ENCODE measurements at places on chromosomes 6 and 20.

GRCh38 chr20:8808202-8808535, 260.7 kb upstream of the PLCB4 start:
- no peak for DNase-seq

- no peak for DNase-seq
Measured at GRCh38 chr6:84657486-84657885, 106.9 kb downstream of the TBX18 start.

DNA sequence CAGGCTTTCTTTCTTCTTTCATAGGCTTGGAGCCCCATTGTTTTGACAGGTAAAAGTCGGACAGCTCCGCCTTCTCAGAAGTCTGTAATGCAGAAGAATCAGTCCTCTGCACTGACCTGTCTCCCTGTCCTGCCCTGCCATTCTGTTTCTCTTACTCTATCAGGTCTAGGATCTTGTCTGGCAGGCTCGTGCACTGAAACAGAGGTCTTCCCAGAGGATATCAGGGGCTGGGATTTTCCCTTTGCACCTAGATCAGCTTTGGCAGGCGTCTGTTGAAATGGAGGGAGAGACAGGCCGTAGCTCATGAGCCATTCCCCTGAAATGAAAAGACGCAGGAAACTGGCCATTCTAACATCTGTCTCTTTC, 25.0 kb downstream of the KIF3B start:
- no peak for DNase-seq

- DNase-seq = no peak
Measured at GRCh38 chr6:92504509-92504908, 914.9 kb downstream of the EPHA7 start.

DNA sequence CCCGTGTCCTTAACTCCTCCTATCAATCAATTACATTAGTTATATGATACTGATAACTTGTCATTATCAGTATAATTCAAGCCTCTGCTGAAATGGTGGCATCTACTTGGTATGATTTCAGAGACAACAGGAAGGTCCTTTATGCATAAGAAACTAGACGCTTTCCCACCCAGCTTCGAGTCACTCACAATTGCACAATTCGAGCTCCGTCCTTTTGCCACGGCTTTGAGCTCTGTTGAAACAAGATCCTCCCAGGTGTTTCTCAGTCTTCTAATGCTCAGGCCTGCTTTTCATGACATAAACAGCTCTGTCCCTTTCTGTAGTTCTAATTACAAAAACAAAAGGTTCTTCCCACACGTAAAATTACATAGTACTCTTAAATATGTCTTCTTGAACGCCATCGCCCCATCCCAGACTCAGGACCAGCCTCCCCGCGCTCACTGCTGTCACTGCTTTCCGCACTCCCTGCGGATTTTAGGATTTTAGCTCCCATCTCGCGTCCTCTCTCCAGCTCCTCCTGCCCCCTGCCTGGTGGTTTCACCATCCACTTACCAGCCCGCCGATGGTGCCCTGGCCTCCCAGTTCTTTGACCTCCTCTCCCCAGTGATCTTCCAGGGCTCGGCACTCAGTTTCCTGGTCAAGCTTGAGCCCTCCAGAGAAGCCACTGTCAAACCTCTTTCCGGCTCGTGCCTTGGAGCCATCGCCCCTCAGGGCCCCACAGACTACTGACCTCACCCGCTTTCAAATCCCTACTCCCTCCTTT, 23.2 kb upstream of the PNPLA1 start:
- DNase-seq = no peak

DNA sequence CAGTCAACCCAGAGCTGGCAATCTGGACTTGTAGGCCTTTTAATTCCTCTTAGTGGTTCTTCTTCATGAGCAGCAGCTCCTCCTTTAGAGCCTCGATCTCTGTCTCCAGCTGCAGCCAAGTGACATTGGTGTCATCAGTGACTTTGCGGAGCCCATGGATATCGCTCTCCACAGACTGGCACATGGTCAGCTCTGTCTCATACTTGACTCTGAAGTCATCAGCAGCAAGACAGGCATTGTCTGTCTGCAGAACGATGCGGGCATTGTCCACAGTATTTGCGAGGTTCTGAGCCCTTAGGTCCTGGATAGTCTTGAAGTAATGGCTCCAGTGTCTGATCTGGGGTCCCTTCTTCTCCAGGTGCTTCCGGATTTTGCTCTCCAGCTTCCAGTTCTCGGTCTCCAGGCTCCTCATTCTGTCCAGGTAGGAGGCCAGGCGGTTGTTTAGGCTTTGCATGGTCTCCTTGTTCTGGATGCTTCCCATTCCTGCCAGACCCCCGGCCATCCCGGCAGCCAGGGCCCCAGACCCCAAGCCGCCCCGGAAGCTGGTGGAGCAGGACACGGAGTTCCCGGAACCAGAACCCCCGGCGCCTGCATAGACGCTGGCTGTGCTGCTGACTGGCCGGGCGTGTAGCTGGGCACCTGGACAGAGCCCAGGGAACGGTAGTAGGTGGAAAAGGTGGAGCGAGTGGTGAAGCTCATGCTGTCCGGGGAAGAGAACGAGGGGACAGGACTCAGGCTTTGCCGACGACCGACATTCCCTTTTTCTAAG, 15.1 kb downstream of the RFPL4B start:
- DNase-seq = no peak

GRCh38 chr6:72250664-72251063, 364.3 kb downstream of the RIMS1 start:
- DNase-seq = no peak

- DNase-seq = no peak
Measured at GRCh38 chr6:66662196-66662595, 955.2 kb upstream of the EYS start.

- DNase-seq = no peak
Measured at GRCh38 chr6:79687759-79688158, 56.6 kb downstream of the SH3BGRL2 start.

Data from stimulated activated CD4-positive, alpha-beta T cell treated with anti-CD3 and anti-CD28 coated beads, TNF-alpha, amount 100 ng/mL, for 4 hours (primary cell).